ENCODE measurements at places on chromosomes 11 and 22.

- DNase-seq = no peak
These were observed 12.7 kb downstream of the LRFN4 start for GRCh38 chr11:66869567-66869870.

GRCh38 chr22:33380789-33381530 lies 322.8 kb upstream of the SYN3 start:
- no peak for DNase-seq

- no peak for DNase-seq
These were observed 10.5 kb downstream of the PAX6 start for GRCh38 chr11:31800398-31801265.

DNA sequence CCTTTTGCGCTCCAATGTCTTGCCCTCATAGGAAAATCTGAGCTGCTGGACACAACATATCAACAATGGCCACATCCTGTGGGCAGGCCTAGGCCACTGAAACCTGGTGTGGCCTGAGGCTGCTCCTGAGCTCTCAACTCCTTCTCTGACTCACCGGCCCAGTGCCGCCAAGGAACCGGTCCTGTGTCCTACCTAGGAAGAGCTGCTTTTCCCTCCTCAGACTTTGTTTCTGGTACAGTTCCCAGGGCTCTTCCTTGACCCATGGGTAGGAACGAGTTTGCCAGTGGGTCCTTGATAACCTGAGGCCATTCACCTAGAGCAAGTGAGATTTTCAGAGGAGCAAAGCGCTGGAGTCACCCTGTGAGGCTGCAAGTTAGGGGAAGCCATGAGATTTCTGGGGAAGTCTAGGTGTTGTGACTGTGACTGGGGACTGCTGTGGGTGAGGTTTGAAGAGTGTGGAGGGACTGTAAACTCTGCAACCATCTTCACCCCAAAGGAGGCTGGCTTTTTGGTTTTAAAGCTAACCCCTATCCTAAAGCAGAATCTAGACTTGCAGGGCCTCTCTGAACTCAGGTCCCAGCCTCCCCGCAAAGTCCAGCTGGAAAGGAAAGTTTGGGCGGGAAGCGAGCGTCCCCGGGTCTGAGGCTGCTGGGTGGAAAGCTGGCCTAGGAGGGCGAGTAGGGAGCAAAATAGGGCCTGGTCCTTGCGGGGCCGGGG lies 12.0 kb upstream of the PAX6 start:
- no peak for DNase-seq

- no peak for DNase-seq
These were observed 42.1 kb downstream of the MYO7A start for GRCh38 chr11:77170107-77170506.

GRCh38 chr11:102197670-102198139 lies 87.5 kb downstream of the YAP1 start:
- peak; percentile 57 for DNase-seq

- DNase-seq = no peak
These were observed 24.8 kb downstream of the ACER3 start for GRCh38 chr11:76885390-76886097.

DNA sequence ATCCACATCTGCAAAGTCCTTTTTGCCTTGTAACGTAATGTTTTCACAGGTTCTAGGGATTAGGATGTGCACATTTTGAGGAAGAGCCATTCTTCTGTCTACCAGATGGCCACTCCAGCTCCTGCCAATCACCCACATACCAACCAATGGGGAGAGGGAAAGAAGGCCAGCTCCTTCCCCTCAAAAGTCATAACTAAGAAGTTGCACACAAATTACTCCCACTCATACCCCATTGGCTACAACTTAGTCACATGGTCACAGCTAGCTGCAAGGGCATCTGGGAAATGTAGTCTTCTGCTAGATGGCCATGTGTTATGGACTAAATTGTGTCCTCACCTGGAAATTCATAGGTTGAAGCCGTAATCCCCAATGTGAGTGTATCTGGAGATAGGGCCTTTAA lies 15.4 kb upstream of the MYOD1 start:
- DNase-seq = no peak

- DNase-seq = no peak
These were observed 21.9 kb upstream of the QSER1 start for GRCh38 chr11:32870676-32871075.

DNA sequence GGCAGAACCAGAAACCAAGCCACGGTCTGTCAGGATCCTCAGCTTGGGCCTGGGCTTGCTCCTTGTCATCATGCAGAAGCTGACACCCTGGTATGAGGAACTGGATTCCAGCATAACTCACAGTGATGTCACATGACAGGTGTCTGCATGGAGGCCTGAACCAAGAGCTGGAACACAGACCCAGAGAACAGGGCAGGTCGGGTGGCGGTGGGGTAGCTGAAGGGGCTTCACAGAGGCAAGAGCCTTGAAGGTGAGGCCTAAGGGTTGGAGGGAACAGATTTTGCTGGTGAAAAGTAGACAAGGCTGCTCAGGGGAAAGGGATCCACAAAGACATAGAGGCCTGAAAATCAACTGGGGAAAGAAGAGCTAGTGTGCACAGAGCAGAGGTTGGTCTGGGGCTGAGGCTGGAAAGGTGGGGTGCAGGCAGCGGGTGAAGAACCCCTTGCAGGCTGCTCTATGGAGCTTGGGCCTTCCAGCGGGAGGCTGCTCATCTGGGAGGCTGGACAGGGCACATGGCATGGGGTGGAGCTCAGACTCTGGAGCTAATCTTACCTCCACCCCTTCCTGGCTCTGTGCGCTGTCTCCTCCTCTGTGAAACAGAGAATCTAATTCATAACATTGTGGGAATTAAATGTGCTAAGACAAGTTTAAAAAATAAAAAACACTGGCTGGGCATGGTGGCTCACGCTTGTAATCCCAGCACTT lies 18.4 kb upstream of the RPS3 start:
- no peak for DNase-seq

- no peak for DNase-seq
These were observed 14.2 kb downstream of the TCF20 start for GRCh38 chr22:42256220-42256619.

DNA sequence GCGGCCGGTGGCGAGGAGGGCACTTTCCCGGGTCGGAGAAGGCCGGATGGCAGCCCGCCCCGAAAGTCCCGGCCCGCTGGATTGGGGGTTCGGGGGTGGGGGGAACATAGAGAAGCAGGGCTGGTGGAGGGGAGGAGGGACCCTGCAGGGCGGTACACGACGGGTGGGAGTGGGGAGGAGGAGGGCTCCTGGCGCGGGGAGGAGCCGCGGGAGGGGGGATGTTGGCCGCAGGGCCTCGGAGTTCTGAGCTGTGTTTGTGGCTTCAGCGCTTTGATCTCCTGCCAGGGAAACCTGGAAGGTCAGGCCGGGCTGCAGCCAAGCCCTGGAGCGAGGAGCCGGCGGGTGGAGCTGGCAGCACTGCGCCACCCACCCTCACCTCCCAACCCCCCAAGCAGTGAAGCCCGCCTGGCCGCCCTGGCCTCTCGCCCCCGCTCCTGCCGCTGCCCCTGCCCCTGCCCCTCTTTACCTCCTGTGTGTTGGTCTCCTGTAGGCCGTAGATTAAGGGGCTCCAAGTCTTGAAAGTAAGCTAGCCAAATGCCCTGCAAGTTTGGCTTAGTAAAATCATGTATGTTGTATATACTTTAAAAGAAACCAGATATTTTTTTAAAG lies 30.9 kb downstream of the C22orf31 start:
- peak; percentile 74 for DNase-seq

DNA sequence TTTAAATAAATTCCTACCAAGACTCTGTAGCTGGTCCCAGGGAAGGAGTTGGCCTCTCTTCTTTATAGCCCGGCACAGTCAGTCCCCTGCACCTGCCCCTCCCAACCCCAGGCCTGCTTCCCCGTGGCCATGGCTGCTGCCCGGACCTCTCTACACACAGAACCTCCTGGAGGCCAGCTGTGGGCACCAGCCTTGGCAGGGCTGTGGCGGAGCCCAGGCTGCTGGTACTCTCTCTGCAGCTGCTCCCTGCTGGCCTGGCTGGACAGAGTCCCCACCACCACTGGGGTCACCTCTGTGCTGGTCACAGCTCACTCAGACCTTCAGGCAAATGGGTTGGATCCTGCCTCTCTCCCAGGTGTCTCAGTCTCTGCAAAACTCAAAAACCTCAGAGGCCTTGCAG lies 69.3 kb downstream of the LRP5 start:
- no peak for DNase-seq

GRCh38 chr11:95135880-95136279 lies 46.2 kb downstream of the ENDOD1 start:
- no peak for DNase-seq
